ENCODE measurements at places on chromosomes 3 and 15.

GRCh38 chr3:12957339-12957738 lies 115.9 kb downstream of the IQSEC1 start:
- no peak for DNase-seq

DNA sequence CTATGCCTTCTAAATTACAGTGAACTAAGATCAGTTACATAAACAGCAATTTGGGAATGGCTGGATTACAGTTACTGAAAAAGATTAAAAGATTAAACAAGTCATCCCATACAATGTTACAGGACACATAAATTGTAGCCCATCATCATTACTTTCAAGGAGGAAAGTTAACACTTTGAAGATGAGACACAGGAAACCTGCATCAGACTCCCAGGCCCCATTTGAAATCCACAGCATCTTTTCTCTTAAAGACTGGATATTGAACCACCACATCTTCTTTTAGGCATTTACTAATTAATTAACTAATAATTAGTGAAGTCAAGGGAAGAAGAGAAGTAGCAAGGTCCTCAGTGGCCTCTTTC lies 170.2 kb downstream of the PLCL2 start:
- DNase-seq = no peak

GRCh38 chr3:165919284-165919683 lies 82.1 kb upstream of the BCHE start:
- DNase-seq = no peak

DNA sequence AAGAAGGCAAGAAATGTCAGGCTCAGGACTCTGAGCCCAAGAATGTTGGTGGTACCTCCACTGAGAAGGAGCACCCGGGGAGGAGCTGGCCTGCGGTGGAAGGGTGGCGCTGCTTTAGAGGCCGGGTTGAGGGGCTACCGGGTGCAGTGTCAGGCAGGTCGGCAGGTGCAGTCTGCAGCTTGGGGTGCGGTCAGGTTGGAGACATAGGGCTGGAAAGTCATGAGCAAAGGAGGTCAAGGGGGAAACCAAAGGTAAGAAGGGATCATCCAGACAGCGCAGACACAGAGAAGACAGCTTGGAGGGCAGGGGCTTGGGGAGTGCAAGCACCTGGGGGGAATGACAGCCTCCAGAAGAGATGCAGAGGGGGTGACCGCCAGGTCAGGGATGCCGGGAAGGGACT lies 274.4 kb upstream of the LYSMD4 start:
- no peak for DNase-seq

DNA sequence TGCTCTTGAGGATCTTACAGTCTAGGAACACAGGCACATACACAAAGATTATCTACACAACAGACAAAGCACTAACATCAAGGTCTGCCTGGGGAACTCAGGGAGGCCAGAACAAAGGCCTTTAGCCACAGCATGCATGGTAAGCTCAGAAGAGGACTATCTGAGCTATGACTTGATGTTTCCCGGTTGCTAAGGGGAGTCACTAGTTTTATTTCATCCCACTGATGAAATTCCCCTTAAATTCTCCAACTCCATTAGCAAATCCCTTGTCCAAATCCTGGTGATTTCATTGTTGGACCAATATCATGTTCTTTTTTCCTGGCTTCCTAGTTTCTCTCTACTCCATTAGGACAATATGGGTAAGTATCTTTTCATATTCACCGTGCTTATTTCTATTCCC lies 23.3 kb downstream of the FBN1 start:
- no peak for DNase-seq

DNA sequence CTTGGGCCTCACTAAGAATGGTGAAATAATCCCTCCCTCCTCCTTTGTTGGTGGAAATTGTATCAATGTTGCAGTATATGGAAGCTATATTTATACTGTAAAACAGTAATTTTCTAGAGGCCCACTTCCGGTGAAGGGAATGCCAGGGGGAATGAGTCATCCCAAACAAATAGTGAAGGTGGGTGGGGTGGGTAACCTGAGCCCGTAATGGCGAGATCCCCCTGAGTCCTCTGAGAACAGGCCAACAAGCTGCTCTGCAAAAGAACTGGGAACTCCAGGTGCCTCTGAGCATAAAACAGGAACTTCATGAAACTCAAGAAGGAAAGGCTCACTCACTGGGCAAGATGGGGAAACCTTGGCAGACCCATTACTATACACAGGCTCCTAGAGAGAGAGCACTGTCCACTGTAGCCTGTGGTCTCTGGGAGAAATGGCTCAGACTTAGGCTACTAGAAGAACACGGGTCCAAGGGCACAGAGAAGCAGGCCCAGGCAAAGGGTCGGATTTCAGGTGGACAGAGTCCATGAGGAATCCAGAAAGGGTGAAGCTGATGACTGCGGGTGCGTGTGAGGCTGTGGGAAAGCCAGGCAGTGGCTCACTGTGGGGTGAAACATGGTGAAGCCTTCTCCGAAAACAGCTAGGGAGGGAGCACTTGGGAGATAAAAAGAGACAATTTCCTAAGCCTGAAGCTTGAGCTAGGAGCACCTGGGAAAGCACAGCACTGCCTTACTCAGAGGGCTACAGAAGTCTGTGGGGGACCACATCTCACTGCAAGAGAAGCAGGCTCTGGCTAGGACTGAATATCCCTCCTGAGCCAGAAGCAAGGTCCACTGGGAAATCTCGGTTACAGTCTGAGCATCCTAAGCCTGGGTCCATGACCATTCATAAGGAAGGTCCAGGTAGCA lies 19.8 kb downstream of the LARP6 start:
- DNase-seq = peak; percentile 64

DNA sequence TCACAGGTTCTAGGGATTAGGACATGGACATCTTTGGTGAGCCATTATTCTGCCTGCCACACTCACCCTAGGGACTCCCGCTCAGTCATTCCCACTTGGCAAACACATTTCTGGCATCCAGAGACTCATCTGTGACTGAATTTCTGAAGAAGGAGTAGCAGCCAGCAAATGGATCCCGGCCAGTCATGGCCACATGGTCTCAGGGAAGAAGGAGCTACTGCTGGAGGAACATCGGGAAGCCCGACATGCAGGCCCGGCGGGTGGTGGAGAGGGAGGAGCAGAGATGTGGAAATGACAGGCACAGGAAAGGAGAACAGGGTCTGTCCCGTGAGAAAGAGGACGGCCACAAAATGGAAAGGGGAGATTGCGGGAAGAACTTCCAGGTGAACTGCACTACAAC lies 65.4 kb downstream of the SEMA5B start:
- no peak for DNase-seq

DNA sequence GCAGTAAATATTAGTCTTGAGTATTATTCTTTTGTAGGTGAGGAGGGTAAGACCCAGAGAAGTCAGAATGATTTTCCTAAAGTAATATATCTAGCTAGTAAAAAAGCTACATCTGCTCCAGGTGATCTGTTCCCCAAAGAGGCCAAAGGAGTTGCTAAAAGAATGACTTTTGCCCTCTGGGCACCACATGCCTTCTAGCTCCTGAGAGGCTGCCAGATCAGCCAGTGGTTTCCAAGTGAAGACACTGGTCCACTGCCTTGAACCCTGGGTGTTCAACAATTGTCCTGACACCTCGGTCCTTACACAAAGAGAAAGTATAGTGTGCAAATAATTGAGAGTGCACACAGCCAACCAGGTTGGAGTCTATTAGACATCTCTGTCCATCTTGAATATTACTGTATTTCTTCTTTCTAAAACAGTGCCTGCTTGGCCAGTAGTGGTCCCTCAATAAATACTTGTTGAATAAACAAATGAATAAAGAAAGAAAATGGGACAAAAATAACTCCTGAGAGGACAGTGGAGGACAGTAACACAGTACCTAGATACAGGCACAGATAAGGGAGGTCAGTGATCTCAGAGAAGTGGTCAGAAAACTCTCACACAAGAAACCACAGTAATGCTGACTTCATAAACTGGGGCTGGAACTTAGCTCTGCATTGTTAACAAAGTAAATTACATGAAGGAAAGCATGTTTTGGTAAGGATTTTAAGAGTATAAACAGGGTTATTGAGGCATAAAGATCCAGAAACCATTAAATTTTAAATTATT lies 56.6 kb upstream of the CSTA start:
- DNase-seq = no peak

DNA sequence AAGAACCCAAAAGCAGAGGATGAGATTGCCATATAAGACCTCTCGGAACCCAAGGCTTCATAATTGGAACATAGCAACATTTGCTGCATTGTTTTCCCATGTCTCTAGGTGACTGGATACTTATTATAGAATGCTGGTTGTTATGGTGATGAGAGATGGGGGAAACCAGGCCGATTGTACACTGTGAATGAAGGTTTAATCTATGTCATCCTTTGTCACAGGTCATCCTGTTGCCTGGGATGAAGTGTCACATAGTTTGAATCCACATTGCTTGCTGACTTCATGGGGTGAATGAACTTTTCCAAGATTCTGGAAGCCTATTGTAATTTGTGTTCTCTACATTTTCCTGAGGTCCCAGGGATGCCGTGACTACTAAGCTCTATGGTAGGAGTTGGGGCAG lies 41.8 kb downstream of the CLEC3B start:
- no peak for DNase-seq

GRCh38 chr3:72238801-72239200 lies 453.9 kb upstream of the PROK2 start:
- no peak for DNase-seq

- DNase-seq = no peak
Measured at GRCh38 chr3:116087426-116087825, 357.9 kb downstream of the LSAMP start.

DNA sequence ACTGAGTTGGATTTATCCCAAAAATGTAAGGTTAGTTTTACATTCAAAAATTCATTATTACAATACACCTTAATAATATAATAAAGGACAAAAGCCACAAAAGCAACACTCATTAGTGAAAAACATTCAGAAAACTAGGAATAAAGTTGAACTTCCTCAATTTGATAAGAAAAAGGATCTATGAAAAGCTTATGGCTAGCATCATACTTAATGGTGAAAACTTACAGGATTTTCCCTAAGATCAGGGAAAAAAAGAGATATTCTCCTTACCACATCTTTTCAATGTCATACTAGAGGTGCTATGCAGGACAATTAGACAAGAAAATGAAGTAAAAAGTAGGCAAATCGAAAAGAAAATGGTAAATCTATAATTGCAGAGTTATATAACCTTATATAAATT lies 279.9 kb downstream of the CGGBP1 start:
- no peak for DNase-seq

- DNase-seq = no peak
Measured at GRCh38 chr15:37926136-37926535, 8.3 kb upstream of the TMCO5A start.

DNA sequence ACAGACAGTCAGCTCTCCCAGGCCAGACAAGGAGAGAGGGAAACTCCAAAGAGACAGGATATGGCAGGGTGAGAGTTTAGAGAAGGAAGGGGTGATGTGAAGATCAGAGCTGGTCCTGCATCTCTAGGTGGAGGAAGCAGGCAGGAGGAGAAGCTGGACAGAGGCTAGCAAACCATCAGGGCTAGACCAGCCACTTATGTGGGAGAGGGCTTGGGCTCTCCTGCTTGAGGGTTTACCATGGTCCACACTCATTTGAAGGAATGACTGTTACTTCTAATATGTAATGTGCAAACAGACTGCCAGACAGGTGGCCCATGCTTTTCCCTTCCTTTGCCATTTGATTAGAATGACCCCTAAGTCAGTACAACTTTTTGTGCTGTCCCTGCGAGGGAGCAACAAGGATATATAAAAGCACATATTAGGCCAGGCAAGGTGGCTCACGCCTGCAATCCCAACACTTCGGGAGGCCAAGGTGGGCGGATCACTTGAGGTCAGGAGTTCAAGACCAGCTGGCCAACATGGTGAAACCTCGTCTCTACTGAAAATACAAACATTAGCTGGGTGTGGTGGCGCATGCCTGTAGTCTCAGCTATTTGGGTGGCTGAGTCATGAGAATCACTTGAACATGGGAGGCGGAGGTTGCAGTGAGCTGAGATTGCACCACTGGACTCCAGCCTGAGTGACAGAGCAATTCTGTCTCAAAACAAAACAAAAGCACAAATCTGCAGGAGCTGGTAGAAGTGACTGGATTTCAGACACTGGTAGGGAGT lies 41.0 kb upstream of the MANF start:
- peak; percentile 19 for DNase-seq
